ENCODE measurements at places on chromosomes 7 and 10. TPM values are rescaled to one million over a fixed set of nuclear protein-coding genes. Genes with fewer than 3 reads are reported as not detected.

GRCh38 chr7:82373926-82374635, 69.5 kb downstream of the CACNA2D1 start:
- no peak overlapping the region for H3K4me3 ChIP-seq
- no peaks in the 10 kb centered on the region for H3K4me1 ChIP-seq
- no peaks in the 10 kb centered on the region for H3K27me3 ChIP-seq
- no peak overlapping the region for H3K27ac ChIP-seq
- H3K36me3 ChIP-seq = no peaks in the 10 kb centered on the region

DYNC1I1 gene
- total RNA-seq = not detected

- peaks cover 19% of the 10 kb centered on the region for H3K27me3 ChIP-seq
- DNase-seq = no peak
- no peaks in the 10 kb centered on the region for H3K4me1 ChIP-seq
- no peaks in the 10 kb centered on the region for H3K36me3 ChIP-seq
- no peak overlapping the region for H3K4me3 ChIP-seq
These were observed 66.5 kb downstream of the RBM20 start for GRCh38 chr10:110710621-110711020.

- H3K4me1 ChIP-seq = peaks cover 7% of the 10 kb centered on the region
- peaks cover 3% of the 10 kb centered on the region for H3K27me3 ChIP-seq
- DNase-seq = no peak
- H3K36me3 ChIP-seq = no peaks in the 10 kb centered on the region
- H3K27ac ChIP-seq = no peak overlapping the region
These were observed 196.1 kb upstream of the SVIL start for GRCh38 chr10:29830531-29831512.

- H3K27ac ChIP-seq = no peak overlapping the region
- H3K4me1 ChIP-seq = no peaks in the 10 kb centered on the region
- no peaks in the 10 kb centered on the region for H3K27me3 ChIP-seq
- H3K4me3 ChIP-seq = no peak overlapping the region
- H3K36me3 ChIP-seq = no peaks in the 10 kb centered on the region
- DNase-seq = no peak
These were observed 490.6 kb downstream of the CCSER2 start for GRCh38 chr10:84818961-84819360.

GRCh38 chr10:133167693-133168616, 7.9 kb downstream of the KNDC1 start:
- H3K36me3 ChIP-seq = no peaks in the 10 kb centered on the region
- no peak overlapping the region for H3K27ac ChIP-seq
- no peak for DNase-seq
- peaks cover 3% of the 10 kb centered on the region for H3K27me3 ChIP-seq
- no peaks in the 10 kb centered on the region for H3K4me1 ChIP-seq
- no peak overlapping the region for H3K4me3 ChIP-seq

DNA sequence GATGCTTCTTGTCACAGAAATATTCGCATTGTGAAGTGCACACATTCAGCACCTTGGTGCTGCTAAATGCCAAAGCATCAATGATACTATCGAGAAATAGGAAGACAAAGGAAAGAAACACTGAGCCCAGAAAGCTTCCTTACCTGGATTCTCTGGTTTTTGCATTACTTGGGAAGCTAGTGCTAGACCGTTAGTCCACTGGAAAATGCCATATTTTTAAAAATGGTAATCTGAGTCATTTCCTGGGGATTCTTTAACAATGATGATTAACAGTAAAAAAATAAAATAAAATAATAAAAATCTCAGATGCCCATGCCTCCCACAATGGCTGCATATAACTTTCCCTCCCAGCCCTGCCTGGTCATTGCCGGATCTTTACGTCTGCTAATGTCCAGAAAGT, 420.1 kb upstream of the MGMT start:
- H3K36me3 ChIP-seq = no peaks in the 10 kb centered on the region
- no peak overlapping the region for H3K27ac ChIP-seq
- H3K27me3 ChIP-seq = peaks cover 17% of the 10 kb centered on the region
- no peak for DNase-seq
- peaks cover 8% of the 10 kb centered on the region for H3K4me1 ChIP-seq

AKR1C4 gene
- not detected for total RNA-seq

DNA sequence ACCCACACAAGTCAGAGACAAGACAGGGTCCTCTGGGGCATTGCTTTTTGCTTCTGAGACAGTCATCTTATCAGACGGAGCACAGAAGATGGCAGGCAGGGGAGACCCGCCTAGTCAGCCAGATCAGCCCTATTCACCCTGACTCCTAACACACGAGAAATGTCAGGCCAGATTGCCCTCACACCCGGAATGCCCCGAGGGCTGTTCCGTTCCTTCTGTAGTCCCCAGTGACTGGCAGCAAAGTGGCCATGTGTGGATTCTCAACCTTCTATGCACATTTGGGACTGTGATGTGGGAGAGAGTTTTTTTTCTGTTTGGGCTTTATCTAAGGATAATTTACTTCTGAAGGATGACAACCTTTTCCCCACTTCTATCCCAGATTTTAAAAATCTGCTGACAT, 35.5 kb upstream of the TBX20 start:
- no peaks in the 10 kb centered on the region for H3K4me1 ChIP-seq
- no peaks in the 10 kb centered on the region for H3K36me3 ChIP-seq
- no peak for DNase-seq
- H3K4me3 ChIP-seq = no peak overlapping the region
- H3K27me3 ChIP-seq = peaks cover 2% of the 10 kb centered on the region

CCL24 gene
- total RNA-seq = not detected

DNA sequence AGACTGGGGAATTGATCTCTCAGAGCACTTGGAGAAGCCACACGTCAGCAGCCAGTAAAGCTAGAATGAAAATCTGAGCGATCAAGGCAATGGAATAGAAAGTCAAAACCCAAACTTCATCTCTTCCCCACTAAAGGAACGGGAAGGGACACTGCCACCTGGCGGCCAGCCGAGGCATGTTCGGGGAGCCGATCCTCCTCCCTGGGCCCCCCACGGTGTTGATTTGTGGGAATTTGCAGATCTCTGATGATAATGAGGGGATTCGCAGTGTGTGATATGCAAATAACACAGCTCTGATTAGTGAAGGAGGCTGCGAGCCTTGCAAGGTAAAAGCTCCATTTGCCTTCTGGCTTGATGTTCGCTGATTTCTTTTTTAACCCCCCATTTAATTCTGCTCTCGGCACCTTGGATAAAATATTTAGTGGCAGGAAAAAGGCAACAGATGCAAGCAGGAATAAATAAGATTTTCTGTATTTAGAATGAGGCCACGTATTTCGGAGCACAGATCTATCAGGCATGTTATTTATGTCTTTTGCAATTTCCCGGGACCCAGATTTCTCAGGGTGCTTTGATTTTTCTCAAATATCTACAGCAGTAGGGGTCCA, 258.6 kb downstream of the PAXIP1 start:
- H3K4me3 ChIP-seq = no peak overlapping the region
- H3K36me3 ChIP-seq = no peaks in the 10 kb centered on the region
- no peaks in the 10 kb centered on the region for H3K27me3 ChIP-seq
- H3K4me1 ChIP-seq = no peaks in the 10 kb centered on the region

AMZ1 gene
- total RNA-seq = not detected
